GF-D8 (cell line): ENCODE measurements at places on chromosomes 13 and 19.

GRCh38 chr19:5360003-5360780 is 19.6 kb upstream of the PTPRS start:
- DNase-seq = no peak

- no peak for DNase-seq
These were observed 160.4 kb downstream of the PCDH20 start for GRCh38 chr13:61255040-61255796.

DNA sequence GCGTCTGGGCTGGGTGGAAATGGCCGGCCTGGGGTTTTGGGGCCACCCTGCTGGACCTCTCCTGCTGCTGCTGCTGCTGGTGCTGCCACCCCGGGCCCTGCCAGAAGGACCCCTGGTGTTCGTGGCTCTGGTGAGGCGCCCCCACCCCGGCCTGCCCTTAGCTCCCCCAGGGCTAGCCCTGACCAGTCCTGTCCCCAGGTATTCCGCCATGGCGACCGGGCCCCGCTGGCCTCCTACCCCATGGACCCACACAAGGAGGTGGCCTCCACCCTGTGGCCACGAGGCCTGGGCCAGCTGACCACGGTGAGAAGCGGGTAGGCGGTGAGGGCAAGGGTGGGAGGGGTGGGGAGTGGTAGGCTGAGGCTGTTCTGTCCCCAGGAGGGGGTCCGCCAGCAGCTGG is at the start of gene ACP4:
ACP4 (plus strand) TSS at position 20 of the 400 bp plus-strand sequence; CDS start at position 20, 0 bp downstream.
- DNase-seq = no peak

DNA sequence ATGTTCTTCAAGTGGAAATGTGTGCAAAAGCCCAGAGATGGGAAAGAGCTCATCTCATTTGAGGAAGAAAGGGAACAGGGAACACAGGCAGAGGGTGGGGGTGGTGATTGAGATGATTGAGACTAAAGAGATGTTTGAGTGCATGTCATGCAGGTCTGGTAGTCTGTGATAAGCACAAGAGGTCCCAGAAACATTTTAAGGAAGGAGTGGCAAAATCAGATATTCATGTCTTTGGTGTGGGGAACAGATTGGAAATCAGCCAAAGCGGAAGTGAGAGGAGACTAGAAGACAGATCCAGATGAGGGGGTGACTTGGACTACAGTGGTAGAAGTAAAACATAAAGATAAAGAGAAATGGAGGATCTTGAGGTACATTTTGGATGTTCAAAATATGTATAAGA is 39.4 kb upstream of the DACH1 start:
- no peak for DNase-seq

- no peak for DNase-seq
These were observed 29.1 kb downstream of the TNFRSF19 start for GRCh38 chr13:23599083-23599925.

DNA sequence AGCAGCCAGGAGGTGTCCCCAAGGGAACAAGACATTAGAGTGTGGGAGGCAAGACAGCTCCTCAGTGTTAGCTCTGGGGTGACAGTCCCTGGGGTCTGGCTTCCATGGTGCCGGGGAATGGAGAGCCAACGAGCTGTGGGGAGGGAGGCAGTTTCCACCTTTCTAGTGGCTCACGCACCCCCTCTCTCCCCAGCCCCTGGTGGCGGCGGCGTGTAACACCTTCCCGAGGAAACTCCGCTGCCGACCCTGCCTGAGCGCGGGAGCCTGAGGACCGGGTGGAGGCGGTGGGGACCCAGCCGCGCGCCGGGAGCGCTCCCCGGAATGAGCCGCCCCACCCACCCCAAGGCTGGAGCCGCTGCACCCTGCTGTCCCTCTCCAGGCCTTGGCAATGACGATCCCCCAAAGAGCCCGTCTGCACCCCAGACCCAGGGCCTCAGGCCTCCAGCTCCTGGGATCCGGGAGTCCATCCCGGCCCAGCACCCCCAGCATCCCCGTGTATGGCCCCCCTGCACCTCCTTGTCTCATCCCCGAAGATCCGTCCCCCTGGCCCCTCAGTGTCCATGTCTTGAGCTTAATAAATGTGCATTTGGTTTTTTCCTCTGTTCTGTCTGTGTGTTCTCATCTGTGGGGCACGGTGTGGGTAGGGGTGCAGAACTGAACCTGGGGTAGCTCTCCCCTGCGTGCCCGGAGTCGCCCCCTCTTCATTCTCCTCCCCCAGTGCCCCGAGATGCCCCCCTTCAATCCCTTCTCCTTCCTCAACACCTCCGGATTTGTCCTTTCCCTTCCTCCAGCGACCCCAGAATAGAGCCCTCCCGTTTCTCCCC is 622 bp upstream of the FXYD5 start:
- no peak for DNase-seq

DNA sequence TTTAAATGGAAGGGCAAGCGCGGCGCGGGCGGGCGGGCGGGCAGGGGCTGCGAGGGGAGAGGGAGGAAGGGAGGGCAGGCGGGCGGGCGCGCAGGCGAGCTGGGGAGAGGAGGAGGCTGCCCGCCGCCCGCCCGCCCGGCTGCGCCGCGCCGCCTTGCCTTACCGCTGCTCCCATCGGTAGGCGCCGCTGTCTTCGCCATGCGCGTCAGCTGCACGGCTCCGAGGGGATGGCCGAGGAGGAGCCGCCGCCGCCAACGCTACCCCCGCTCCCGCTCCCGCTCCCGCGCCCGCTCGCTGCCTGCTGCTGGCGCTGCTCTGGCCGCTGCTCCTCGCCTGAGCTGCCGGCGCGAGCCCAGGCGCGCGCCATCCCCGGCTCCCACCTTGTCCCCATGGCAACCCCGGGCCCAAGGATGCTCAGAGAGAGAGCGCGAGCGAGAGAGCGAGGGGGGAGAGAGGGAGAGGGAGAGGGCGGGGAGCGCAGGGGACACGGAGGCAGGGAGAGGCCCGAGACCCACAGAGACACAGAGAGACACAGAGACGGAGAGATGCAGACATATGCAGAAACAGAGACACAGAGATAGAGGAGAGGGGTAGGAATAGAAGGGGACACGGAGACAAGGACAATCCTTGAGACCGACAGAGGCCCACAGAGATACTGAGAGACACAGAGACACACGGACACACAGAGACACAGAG is 40.3 kb downstream of the DEDD2 start:
- peak; percentile 17 for DNase-seq

DNA sequence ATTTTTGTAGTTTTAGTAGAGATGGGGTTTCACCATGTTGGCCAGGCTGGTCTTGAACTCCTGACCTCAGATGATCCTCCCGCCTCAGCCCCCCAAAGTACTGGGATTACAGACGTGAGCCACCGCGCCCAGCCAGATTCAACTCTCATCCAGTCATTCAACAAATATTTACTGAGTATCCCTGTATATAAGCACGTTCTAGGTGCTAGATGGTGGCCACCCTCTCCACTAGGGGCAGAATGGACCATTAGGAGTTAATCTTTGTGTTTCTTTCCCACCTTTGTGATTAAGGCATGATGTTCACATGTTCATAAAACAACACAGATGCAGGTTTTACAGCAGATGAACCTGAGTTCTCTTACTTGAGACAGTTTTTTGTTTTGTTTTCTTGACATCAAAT is 7.3 kb downstream of the SHKBP1 start:
- DNase-seq = no peak

- no peak for DNase-seq
These were observed 344.1 kb upstream of the TMTC4 start for GRCh38 chr13:101018720-101019119.

GRCh38 chr13:92989301-92989700 is 237.3 kb upstream of the GPC6 start:
- no peak for DNase-seq

- DNase-seq = no peak
These were observed 19.7 kb downstream of the KLHL26 start for GRCh38 chr19:18656337-18657086.

DNA sequence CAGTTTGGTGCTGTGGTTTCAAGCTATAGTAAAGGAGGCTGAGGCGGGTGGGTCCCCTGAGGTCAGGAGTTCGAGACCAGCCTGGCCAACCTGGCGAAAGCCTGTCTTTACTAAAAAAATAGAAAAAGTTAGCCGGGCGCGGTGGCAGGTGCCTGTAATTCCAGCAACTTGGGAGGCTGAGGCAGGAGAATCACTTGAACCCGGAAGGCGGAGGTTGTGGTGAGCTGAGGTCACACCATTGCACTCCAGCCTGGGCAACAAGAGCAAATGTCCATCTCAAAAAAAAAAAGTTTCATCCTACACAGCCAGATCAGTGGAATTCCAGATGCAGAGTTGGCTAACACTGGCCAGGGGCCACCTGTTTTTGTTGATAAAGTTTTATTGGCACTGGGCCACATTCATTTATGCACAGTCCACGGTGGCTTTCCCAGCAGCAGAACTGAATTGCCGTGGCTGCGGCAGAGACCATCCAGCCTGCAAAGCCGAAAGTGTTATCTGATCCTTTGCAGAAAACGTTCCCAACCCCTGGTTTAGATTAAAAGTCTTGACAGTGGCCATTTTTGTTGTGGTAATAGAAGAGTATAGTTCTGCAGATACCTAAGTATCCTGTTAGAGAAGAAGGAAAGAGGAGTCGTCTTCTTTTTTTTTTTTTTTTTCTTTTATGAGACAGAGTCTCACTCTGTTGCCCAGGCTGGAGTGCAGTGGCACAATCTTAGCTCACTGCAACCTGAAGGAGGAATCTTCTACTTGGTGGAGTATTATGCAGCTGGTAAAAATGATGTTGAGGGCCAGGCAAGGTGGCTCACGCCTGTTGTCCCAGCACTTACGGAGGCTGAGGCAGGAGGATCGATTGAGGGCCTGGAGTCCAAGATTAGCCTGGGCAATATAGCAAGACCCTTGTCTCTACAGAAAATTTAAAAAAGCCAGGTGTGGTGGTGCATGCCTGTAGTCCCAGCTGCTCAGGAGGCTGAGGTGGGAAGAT is 8.7 kb downstream of the NCLN start:
- no peak for DNase-seq

GRCh38 chr19:47714339-47714738 is 1.1 kb downstream of the EHD2 start:
- DNase-seq = no peak

- no peak for DNase-seq
These were observed 40.0 kb upstream of the MATK start for GRCh38 chr19:3826163-3826562.

DNA sequence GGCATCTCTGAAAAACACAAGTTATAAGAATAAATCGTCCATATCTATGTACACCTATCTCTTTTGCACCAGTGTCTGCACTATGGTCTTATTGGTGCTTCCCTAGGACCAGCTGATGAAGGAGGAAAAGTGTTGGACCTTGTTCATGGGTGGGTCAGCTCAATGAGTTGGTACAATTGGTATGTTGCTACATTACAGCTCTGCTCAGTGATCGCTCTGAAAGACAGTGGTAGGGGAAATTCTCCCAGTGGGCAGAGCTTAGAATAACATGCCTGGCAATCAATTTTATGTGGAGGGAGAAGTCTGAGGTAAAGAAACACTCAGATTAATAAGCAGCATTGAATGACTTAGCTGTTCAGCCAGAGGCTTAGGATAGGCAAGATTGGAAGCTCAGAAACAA is 138.7 kb upstream of the KL start:
- no peak for DNase-seq

GRCh38 chr13:106906426-106906996 is 338.6 kb upstream of the ARGLU1 start:
- no peak for DNase-seq

DNA sequence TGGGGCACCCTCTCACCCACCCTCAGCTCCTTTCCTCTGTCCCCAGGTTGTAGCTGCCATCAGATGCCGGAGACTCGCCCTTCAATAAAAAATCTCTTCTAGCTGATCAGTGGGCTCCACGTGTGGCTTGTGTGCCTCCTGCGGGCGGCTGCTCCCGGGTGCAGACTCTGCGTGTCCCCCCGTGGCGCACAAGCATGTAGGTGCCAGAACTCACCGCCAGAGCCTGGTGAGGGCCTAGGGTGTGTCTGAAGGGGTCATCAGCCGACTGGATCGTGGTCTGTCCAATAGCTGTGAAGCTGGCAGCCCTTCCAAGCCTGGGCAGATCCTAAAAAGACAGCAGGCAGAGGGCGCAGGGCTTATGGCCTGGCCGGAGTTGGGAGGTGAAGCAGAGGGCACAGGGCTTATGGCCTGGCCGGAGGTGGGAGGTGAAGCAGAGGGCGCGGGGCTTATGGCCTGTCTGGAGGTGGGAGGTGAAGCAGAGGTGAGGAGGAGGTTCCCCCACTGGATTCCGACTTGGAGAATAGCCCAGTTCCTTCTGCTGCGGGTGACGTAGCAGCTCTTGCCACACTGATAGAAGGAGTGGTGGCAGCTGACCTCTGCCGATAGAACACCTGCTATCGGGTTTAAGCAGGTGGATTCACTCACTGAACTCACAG is 11.7 kb downstream of the NOP53 start:
- DNase-seq = no peak

DNA sequence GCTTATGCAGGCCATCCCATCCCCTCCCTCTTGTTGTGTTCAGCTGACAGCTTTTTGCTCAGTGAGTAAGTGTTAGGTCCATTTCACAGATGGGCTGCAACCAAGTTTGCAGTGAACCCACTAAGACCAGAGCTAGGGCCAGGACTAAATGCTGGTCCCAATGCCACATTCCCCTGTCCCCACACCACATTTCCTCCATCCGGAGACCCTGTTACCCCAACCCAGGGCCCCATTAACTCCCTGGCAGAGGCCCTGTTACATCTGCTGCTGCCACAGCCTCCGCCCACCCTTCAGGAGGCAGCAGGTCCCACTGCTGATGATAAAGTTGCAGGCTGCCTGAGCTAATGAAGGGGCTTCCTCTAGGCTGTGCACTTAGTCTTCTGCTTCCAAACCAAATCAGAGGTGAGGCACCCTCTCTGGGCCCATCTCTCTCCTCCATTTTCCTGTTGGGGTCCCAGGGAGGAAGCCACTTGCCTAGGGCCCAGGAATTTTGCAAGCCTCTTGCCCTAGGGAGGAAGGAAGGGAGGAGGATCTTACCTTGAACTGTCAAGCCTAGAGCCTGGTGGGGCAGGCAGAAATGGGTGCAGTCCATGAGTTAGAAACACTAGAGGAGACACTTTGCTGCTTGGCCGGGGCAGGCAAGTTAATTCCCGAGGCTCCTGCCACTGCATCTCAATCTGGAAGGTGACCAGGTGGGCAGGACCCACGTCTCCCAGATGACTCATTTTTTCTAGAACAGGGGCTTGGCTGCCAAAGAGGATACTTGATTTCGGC is 3.4 kb upstream of the USF2 start:
- DNase-seq = no peak
